Smooth muscle cell of trachea (primary cell): ENCODE measurements at places on chromosomes 12 and 14. TPM values are rescaled to one million over a fixed set of nuclear protein-coding genes. Genes with fewer than 3 reads are reported as not detected.

The CRIP1 gene
- total RNA-seq, result 1.3 and 2.5 TPM in 2 replicates

The DNAAF2 gene
- 7.0 and 9.6 TPM in 2 replicates for total RNA-seq

The ENDOU gene
- 0.17 and 0.29 TPM in 2 replicates for total RNA-seq

The SLC24A4 gene
- under 0.01 TPM in 2 replicates for total RNA-seq

The MANSC4 gene
- total RNA-seq, result not detected in 2 replicates

The DEGS2 gene
- under 0.01 and 1.5 TPM in 2 replicates for total RNA-seq

The SERPINA1 gene
- total RNA-seq, result under 0.01 TPM in 1 of 2 replicates, not detected in the other

The STAC3 gene
- 1.3 TPM in 1 of 2 replicates, not detected in the other for total RNA-seq

The ADCY4 gene
- total RNA-seq, result 9.6 and 11.7 TPM in 2 replicates

The PLEKHD1 gene
- total RNA-seq, result under 0.01 TPM in 2 replicates

The MUCL1 gene
- total RNA-seq, result not detected in 2 replicates

The SLCO1C1 gene
- not detected in 2 replicates for total RNA-seq

The B4GALNT1 gene
- total RNA-seq, result 0.58 and 1.3 TPM in 2 replicates

The NUDT14 gene
- total RNA-seq, result 8.3 and 13.8 TPM in 2 replicates

The SCN8A gene
- 23.3 and 28.7 TPM in 2 replicates for total RNA-seq

The TMEM229B gene
- 0.29 and 2.0 TPM in 2 replicates for total RNA-seq

The OTUB2 gene
- total RNA-seq, result 1.7 and 2.8 TPM in 2 replicates

The ZBTB42 gene
- 3.2 and 5.6 TPM in 2 replicates for total RNA-seq

The PMCH gene
- total RNA-seq, result not detected in 2 replicates

The PARP2 gene
- total RNA-seq, result 4.6 and 11.8 TPM in 2 replicates
